ENCODE measurements at places on chromosomes 7 and 10.
A peak's percentile ranks its signal among the peaks of the same experiment; 100 is the strongest.

- DNase-seq, result no peak
Observed at GRCh38 chr10:131833446-131834080, 67.2 kb upstream of the PPP2R2D start.

- no peak for DNase-seq
Observed at GRCh38 chr7:115299397-115300037, 377.6 kb downstream of the MDFIC start.

GRCh38 chr7:94452239-94452638, 57.4 kb upstream of the CASD1 start:
- no peak for DNase-seq

GRCh38 chr10:68900427-68901104, 549 bp upstream of the DDX50 start:
- no peak for DNase-seq

GRCh38 chr10:121754666-121755065, 156.4 kb upstream of the FGFR2 start:
- no peak for DNase-seq

DNA sequence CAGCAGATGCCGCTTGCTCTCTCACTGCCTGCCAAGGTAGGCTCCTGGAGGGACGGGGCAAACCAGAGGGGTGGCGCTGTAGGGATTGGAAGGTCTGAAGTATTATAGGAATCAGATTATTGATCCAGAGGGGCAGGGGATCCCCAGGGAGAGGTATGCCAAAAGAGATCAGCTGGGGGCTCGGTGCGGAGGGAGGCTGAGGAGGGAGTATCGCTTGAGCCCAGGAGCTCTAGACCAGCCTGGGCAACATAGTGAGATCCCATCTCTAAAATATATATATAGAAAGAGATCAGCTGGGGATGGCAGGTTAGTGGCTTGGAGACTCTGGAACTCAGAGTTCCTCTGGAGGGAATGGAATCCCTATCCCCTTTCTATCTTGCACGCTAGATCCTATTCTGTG, 7.0 kb upstream of the PCOLCE start:
- no peak for DNase-seq

DNA sequence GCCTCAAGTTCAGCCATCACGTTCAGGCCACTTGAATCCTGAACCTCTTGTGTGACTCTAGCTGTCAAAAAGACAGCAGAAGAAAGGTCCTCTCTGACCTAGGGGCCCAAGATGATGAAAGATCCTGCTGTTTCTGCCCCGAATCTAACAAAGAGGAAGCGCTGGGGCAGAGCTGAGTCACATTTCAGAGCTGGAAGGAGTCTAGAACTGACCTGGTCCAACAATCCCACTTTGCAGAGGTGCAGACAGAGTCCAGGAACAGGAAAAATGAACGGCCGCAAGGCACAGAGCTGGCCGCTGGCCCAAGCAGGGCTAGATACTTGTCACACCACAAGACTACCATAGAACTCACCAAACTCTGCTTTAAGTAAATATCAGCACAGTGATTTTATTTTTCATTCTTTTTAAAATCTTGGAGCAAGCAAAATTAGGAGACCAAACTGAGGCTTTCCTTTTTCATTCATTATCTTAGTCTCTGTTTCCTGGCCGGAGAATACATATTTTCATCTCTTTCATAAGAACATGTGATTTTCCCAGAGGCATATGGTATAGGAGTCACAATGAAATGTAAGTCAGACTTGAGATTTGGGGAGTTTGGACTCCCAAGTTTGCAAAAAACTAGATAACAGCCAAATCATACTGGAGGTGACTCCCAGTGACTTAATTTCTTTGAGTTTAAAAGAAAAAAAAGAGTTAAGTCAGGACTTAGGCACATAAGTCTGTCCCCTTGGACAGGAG, 52.8 kb downstream of the CHST15 start:
- DNase-seq, result no peak

DNA sequence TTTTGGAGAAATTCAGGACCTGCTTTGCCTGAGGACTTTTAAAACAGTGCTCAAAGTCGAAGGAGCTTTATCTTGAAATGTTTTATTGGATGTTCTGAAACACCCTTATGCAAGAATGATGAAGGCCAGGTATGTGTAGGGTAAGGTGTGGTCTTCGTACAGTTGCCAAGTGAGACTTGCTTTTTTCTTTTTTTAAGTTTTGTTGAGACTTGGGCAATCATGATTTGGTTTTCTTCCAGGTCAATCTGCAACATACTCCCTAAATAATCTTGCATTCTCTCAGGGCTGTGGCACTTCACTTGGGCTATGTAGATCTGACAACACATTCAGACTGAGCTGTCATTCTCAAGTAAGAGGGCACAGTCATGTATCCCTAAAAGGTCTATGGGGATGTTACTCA, 75.0 kb downstream of the GATA3 start:
- no peak for DNase-seq

- peak; percentile 78 for DNase-seq
Observed at GRCh38 chr10:62818426-62819011, 2.4 kb upstream of the EGR2 start.

GRCh38 chr10:118960157-118961090, 69.1 kb upstream of the NANOS1 start:
- no peak for DNase-seq

DNA sequence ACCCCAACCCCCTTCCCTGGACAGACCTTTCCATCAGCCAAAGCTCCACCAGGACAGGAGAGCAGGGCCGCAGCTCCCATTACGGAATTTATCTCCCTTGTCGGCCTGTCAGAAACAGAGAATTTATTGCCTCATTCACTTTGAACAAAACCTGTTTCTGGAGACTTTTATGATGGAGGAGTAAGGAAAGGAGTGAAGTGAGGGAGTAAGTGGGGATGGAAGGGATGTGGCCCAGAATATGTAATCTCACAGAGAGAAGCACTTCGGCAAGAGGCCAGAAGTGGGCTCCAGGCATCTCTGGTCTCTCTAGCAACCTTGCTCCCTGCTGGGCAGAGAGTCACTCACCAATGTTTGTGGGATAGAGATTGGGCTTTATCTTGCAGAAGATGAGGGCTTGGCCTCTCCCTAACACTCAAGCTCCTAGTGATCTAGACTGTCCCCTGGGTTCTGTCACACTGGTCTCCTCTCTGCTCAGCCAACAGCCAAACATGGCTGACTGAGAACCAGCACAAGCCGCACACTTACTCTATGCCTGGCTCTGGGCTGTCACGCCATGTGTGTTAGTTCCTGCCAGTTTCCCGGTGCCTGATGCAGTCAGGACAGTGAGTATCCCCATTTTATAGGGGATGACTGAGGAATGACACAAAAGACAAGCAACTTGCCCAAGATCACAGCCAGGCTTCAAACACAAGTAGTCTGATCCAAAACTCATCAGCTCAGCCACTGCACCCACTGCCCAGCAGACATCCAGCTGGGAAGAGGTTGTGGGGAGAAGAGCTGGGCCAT, 149.4 kb upstream of the ZMIZ1 start:
- no peak for DNase-seq

- no peak for DNase-seq
Observed at GRCh38 chr7:24574950-24575349, 1.7 kb downstream of the PALS2 start.

GRCh38 chr7:16455591-16455990, 9.9 kb downstream of the SOSTDC1 start:
- no peak for DNase-seq

DNA sequence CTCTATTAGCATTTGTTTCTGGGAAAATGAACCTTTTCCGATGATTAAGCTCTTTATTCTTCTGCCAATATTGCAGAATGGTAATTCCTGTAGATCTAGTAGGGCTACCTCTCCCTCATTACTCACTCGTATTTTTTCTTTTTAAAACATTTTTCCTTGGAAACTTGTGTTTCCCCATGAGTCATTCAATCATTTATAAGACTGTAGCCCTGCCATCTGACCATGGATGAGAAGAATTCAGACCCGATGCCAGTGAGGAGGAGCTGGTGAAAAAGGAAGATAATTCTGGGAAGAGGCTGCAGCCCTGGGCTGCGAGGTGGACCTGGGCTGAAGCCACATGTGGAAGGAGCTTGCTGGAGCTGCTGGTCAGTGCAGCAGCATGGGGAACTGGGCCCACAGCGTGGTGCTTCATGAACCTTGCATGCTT, 242.8 kb downstream of the KLF6 start:
- no peak for DNase-seq

DNA sequence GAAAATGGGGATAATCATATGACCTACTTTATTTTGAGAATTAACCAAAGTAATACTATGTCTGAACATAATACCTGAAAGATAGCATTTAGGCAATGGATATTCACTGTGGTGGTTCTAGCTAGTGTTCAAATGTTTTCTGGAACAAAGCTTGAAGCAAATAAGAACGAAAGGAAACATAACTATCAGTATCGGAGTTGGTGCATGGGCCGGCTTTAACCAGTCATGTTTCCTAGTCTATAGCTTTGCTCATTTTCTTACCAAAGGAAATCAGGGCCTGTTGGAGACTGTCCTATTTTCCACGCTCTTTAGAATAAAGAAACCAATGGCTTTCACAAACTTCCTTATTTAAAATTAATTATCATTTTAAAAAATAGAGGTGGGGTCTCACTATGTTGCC, 8.9 kb downstream of the IL2RA start:
- DNase-seq, result no peak

- no peak for DNase-seq
Observed at GRCh38 chr7:74403521-74404387, 50.0 kb upstream of the GTF2IRD1 start.

GRCh38 chr7:137258552-137258951, 85.0 kb downstream of the PTN start:
- DNase-seq, result no peak

DNA sequence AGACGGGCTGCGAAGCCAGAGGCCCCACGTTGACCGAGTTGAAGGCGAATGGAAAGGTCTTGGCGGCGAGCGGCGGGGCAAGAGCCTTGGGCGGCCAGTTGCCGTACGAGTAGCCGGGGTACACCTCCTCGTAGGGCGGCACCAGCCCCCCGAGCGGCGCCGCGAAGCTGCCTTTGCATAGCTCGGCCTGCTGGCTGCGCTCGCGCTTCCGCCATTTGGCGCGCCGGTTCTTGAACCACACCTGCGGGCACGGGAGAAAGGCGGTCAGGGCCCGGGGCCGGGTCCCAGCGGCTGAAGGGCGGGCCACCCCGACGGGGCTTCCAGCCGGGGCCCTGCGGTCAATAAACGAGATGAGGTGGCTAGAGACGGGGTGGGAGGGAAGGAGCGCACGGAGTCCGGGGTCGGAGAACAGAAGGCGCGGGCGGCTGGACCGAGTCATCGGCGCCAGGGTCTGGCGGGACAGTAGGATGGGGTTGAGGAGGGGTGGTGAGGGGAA, 4.8 kb downstream of the ELOVL3 start:
- DNase-seq, result no peak

DNA sequence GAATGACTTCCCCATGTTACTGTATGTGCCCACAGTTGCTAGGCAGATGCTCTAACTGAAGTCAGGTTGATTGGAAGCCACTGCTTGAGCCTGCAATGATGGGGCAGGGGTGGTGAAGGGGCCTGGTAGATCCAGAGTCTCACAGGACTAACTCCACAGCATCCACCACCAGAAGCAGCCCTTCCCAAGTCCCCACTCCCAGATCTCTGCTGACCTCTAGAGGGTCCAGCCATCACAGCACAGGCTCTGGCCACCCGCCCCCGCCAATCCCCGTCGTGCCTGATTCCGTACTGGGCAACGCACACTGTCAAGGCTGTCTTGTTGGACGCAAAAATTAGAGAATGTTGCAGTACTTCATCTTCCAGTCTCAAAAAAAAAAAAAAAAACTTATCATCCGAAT, 136.8 kb upstream of the PDE1C start:
- no peak for DNase-seq

DNA sequence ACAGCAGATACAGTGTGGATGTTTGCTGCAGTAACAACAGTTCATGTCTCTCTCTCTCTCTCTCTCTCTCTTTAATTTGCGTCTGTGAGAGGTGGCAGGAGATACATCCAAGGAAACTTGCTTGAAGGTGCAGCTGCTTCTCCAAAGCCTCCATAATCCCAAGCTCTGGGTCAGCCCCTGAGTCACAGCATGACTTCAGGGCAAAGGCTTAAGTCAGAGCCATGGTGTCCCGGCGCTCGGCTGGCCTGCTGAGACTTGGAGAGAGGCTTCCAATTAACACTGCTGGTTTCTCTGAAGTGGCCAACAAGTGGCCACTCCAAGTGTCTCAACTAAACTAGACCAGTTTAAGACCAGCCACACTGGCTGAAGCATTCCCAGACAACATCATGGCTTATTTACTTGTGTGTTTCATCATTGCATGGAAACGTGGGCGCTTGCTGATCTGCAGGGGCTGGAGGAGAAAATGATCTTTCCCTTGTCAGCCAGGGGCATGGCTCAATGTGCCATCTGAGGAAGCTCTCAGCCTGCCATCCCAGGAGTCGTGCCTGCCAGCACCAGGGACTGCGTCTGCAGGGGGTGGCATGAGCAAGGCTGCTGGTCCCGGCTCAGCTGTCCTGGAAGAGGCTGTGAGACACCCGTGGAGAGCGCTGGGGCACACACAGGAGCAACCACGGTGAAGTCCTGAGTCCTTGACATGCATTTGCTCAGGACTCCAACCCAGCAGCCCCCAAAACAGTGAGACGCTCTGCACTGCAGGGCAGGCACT, 254.2 kb downstream of the COBL start:
- DNase-seq, result no peak

- DNase-seq, result no peak
Observed at GRCh38 chr7:129167817-129168216, 20.6 kb upstream of the SMO start.

DNA sequence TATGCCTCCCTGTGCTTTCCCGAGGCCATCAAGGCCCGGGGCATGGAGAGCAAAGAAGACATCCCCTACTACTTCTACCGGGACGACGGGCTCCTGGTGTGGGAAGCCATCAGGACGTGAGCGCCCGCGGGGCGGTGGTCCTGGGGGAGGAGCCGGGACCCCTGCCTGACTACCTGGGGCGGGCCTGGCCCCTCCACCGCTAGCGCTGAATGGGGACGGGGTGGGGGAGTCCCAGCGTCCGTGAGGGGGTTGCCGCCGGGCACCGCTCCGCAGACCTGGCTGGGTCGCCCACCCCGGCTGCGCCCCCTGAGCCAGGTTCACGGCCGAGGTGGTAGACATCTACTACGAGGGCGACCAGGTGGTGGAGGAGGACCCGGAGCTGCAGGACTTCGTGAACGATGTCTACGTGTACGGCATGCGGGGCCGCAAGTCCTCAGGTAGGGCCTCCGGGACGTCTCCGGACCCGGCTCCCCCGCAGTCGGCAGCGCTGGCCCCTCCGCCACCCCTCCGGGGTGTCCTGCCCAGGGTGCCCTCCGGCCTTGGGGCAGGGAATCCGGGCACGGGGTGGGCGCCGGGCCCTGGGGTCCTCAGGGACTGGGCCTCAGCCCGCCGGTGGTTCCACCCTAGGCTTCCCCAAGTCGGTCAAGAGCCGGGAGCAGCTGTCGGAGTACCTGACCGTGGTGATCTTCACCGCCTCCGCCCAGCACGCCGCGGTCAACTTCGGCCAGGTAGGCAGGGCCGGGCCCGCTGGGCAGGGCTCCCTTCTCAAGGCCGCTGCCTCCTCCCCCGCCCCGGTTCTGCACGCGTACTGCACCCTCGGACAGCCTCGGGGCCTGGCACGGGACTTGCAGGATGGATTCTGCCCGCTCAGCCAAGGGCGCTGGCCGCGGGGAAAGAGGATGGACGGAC, 69.3 kb downstream of the ALOX5 start:
- no peak for DNase-seq

All from stimulated activated CD4-positive, alpha-beta T cell treated with anti-CD3 and anti-CD28 coated beads, Interleukin-2, amount 100 ng/mL, for 4 hours (primary cell).